ENCODE measurements at places on chromosomes 1 and 21.

GRCh38 chr1:247576514-247576913 is 11.6 kb upstream of the OR2G2 start:
- no peak overlapping the region for H3K27ac ChIP-seq
- no peaks in the 10 kb centered on the region for H3K4me1 ChIP-seq
- no peak overlapping the region for H3K4me3 ChIP-seq
- H3K27me3 ChIP-seq, result no peaks in the 10 kb centered on the region

- no peak overlapping the region for H3K27ac ChIP-seq
- no peaks in the 10 kb centered on the region for H3K4me1 ChIP-seq
- no peak for DNase-seq
- peaks cover 15% of the 10 kb centered on the region for H3K27me3 ChIP-seq
- no peak overlapping the region for H3K4me3 ChIP-seq
These were observed 244.6 kb downstream of the NPHP4 start for GRCh38 chr1:5747426-5748285.

GRCh38 chr1:212104586-212105325 is 69.2 kb downstream of the DTL start:
- no peaks in the 10 kb centered on the region for H3K4me1 ChIP-seq
- H3K4me3 ChIP-seq, result no peak overlapping the region
- no peak for DNase-seq
- no peaks in the 10 kb centered on the region for H3K27me3 ChIP-seq

DNA sequence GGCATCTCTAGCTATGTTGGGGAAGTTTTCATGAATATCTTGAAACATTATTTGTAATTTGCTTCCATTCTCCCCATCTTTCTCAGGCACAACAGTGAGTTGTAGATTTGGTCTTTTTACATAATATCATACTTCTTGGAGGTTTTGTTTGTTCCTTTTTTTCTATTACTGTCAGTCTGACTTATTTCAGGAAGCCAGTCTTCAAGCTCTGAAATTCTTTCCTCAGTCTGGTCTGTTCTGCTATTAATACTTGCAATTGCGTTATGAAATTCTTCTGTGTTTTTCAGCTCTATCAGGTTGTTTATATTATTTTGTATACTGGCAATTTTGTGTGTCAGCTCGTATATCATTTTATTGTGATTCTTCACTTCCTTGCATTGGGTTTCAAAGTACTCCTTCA is 424.6 kb upstream of the PTBP2 start:
- no peaks in the 10 kb centered on the region for H3K4me1 ChIP-seq
- no peaks in the 10 kb centered on the region for H3K36me3 ChIP-seq
- H3K4me3 ChIP-seq, result no peak overlapping the region
- H3K27ac ChIP-seq, result no peak overlapping the region

DNA sequence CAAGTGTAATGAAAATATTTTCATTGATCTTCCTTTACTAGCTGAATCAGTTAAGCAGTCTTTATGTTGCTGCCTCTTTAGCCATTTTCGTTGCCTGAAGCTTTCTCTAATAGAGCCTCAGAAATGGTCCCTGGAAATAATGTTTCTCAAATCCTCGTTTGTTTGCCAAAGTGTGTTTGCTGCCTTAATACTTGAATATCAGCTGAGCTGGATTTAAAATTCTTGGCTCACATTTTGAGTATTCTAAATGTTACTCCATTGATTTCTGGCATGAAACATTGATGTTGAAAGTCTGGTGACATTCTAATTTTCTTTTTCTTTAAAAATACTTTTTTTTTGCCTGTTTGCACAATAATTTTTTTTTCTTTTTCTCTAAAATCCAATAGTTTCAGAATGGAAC is 84.6 kb upstream of the SERBP1 start:
- no peaks in the 10 kb centered on the region for H3K4me1 ChIP-seq
- H3K4me3 ChIP-seq, result no peak overlapping the region
- no peak for DNase-seq
- H3K27ac ChIP-seq, result no peak overlapping the region

GRCh38 chr1:119006406-119007279 is 18.5 kb upstream of the TBX15 start:
- H3K4me1 ChIP-seq, result peaks cover 18% of the 10 kb centered on the region
- peaks cover 73% of the 10 kb centered on the region for H3K27me3 ChIP-seq
- H3K36me3 ChIP-seq, result no peaks in the 10 kb centered on the region
- no peak overlapping the region for H3K4me3 ChIP-seq
- peak; percentile 39 for DNase-seq
- no peak overlapping the region for H3K27ac ChIP-seq

DNA sequence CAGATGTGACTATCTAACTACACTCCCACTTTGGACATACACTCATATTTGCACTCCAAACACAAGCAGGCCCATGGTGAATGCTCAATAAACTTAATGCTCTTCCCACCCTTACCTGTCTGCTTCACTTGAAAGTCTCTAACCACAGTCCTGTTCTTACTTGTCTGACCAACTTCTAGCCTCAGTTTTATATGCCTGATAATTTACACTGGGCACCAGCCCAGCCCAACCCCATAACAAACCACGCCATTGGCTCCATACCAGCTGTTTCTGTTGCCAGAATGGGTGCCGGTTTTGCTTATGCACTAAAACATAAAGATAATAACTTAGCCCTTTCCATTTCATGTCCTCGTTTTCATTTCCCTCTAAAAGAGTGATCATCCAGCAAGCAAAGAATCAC is 395.4 kb downstream of the NTNG1 start:
- H3K27me3 ChIP-seq, result no peaks in the 10 kb centered on the region
- DNase-seq, result no peak
- H3K36me3 ChIP-seq, result no peaks in the 10 kb centered on the region
- H3K4me1 ChIP-seq, result no peaks in the 10 kb centered on the region
- no peak overlapping the region for H3K27ac ChIP-seq
- H3K4me3 ChIP-seq, result no peak overlapping the region

GRCh38 chr1:45621501-45621836 is 2.4 kb downstream of the CCDC17 start:
- no peak for DNase-seq
- H3K4me1 ChIP-seq, result no peaks in the 10 kb centered on the region
- H3K27ac ChIP-seq, result no peak overlapping the region
- no peak overlapping the region for H3K4me3 ChIP-seq

DNA sequence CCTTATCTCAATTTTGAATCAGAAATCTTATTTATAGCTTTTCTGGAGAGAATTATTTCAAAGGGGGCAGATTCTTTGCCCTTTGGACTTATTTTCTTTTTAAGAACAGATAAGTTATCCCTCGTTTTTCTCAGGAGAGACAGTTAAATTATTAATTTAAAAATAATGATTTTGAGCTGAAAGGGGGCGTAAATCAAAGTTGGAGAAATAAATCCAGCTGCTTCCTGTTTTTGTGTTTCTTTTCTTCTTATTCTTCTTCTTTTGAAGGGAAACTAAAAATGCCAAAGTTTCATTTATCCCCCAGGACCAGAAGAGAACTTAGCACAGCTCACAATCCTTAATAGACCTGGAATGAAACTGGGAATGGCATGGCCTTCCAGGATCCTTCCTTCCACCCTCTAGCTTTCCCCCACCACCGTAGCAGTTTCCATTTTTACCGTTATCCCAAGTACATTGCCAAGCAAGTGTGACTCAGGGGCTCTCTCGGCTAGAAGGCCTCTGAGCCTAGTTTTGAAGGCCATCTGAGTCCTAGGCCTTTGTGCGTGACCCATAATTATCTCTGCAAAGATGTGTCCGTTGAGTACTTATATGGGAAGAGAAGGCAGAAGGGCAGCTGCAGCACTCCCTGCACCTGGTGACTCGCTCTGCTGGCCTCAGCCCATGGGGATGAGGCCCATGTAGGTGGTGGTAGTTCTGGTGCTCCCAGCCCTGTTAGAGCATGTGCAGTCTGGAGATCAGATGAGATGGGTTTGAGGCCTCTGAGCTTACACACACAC is 181.7 kb downstream of the ROR1 start:
- no peak overlapping the region for H3K27ac ChIP-seq
- H3K4me3 ChIP-seq, result no peak overlapping the region
- no peaks in the 10 kb centered on the region for H3K4me1 ChIP-seq
- H3K27me3 ChIP-seq, result no peaks in the 10 kb centered on the region

DNA sequence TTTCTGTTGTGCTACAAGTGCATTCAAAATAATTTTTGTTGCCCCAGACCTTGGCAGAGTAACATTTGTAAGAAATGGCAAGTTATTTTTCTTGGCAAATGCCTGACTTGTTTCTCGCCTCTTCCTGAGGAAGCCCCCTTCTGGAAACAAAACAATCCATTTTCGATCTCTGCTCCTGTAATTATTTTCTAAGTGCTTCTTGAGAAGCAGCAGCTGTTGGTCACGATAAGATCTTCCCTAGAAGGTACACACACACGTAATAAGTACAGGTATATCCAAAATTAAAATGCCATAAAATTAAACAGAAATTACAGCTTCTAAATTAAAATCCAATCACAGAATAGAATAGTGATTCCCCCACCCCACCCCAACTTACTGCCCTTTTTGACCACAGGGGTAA is 47.3 kb downstream of the LPGAT1 start:
- no peak for DNase-seq
- H3K36me3 ChIP-seq, result peaks cover 41% of the 10 kb centered on the region
- no peaks in the 10 kb centered on the region for H3K27me3 ChIP-seq
- no peaks in the 10 kb centered on the region for H3K4me1 ChIP-seq
- no peak overlapping the region for H3K27ac ChIP-seq
- no peak overlapping the region for H3K4me3 ChIP-seq

GRCh38 chr1:245987577-245987976 is 519.5 kb downstream of the SMYD3 start:
- H3K27me3 ChIP-seq, result no peaks in the 10 kb centered on the region
- peaks cover 7% of the 10 kb centered on the region for H3K4me1 ChIP-seq
- no peak for DNase-seq
- no peaks in the 10 kb centered on the region for H3K36me3 ChIP-seq

DNA sequence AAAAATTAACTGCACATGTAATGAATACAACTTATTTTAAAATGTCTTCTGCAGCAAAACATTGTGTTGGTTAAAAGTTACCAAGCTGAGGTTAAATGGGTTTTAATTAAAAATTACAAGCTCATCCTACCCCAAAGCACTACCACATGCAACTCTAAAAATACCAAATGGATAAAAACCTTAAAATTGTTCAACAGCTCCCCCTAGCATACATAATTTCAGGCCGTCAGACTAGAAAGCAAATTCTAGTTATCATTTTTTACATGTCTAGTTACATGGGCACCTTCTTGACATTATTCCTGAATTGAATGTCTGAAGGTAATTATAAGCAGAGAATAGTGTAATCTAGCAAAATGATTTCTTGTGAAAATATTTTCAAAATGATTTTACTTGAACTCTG is 176.5 kb downstream of the C1orf21 start:
- DNase-seq, result no peak
- H3K4me1 ChIP-seq, result no peaks in the 10 kb centered on the region
- H3K27me3 ChIP-seq, result no peaks in the 10 kb centered on the region
- no peak overlapping the region for H3K27ac ChIP-seq

DNA sequence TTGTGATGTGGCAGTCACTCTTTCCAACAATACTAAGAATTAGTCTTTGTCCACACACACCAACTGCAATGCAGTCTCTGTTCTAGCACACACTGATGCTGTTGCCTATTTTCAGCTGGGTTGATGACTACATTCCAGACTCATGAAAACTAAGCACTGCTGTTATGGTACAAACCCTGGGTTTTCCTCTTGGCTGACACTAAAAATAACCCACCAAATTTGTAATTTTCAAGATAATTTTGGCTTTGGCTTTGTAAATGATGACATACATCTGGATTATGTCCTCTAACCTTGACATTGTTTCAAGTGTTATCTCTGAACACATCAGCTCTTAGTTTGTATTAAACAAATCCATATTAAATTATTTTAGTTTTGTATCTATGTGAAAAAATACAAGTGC is 444.8 kb downstream of the PTPRC start:
- no peaks in the 10 kb centered on the region for H3K36me3 ChIP-seq
- H3K27ac ChIP-seq, result no peak overlapping the region
- peaks cover 8% of the 10 kb centered on the region for H3K4me1 ChIP-seq
- no peaks in the 10 kb centered on the region for H3K27me3 ChIP-seq

GRCh38 chr1:56457756-56458375 is 121.5 kb downstream of the PLPP3 start:
- no peaks in the 10 kb centered on the region for H3K27me3 ChIP-seq
- DNase-seq, result no peak
- H3K4me1 ChIP-seq, result no peaks in the 10 kb centered on the region
- H3K36me3 ChIP-seq, result no peaks in the 10 kb centered on the region
- H3K27ac ChIP-seq, result no peak overlapping the region

DNA sequence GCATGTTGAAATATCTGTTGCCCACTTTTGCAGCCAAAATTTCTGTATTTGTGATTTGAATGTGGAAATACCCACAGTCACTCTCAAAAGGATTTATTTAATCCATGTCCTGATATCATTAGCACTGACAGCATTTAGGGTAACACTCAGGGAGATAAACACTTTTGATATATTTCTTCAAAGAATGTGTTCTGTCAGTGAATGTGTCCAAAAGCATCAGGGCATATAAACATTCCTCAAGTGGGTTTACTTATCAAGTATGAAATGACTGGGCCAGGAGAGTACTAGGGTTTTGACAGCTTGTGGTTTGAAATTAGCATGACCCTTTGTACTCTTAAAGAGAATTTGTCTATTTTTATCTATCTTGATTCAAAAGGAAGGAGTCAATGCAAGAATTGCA is 1302.1 kb upstream of the ADGRL2 start:
- H3K27ac ChIP-seq, result no peak overlapping the region
- no peaks in the 10 kb centered on the region for H3K27me3 ChIP-seq
- DNase-seq, result no peak
- H3K4me3 ChIP-seq, result no peak overlapping the region
- no peaks in the 10 kb centered on the region for H3K36me3 ChIP-seq
- H3K4me1 ChIP-seq, result no peaks in the 10 kb centered on the region

DNA sequence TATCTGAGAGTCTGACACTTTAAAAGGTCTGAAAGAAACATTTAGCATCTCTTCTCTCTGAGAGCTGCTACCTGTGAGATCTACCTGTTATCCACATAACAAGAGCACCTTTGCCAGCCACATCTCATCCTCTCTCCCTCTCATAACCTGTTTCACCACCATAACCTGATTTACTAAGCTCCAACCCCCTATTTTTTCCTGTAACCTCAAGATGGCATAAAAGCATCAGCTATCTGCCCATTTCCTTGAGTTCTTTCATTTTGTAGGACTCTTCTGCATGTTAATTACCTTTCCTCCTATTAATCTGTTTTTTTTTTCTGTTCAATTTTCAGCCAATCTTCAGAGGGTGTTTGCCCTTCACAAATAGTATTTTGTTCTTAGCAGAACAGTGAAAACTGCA is 136.5 kb upstream of the KCNK1 start:
- DNase-seq, result no peak
- no peaks in the 10 kb centered on the region for H3K4me1 ChIP-seq
- H3K4me3 ChIP-seq, result no peak overlapping the region
- H3K27ac ChIP-seq, result no peak overlapping the region
- H3K36me3 ChIP-seq, result no peaks in the 10 kb centered on the region

DNA sequence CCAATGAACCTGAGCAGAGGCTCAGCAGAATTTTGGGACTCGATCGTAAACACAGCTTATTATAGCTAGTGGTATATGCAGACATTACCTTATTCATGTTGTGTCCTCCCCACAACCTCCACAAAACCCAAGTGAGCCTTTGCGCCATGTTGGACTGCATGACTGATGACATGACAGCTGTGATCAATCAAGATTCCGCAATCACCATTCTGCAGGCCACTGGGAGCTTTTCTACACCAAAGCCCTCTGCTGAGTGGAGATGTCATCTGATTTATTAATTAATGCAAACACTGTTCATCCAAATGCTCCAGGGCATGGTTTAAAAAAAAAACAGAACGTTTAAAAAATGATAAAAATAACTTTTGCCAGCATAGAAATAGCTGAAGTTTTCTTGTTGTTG is 7.9 kb upstream of the SRP9 start:
- no peaks in the 10 kb centered on the region for H3K4me1 ChIP-seq
- no peaks in the 10 kb centered on the region for H3K36me3 ChIP-seq
- H3K4me3 ChIP-seq, result no peak overlapping the region

All from B cell (primary cell).